ENCODE measurements at places on chromosomes 2 and 18. TPM values are rescaled to one million over a fixed set of nuclear protein-coding genes. Genes with fewer than 3 reads are reported as not detected.

- H3K27me3 ChIP-seq, result no peaks in the 10 kb centered on the region
- no peak overlapping the region for H3K4me3 ChIP-seq
- no peak overlapping the region for H3K27ac ChIP-seq
- no peaks in the 10 kb centered on the region for H3K4me1 ChIP-seq
Measured at GRCh38 chr2:8595811-8596600, 85.8 kb upstream of the ID2 start.

- H3K36me3 ChIP-seq, result peaks cover 4% of the 10 kb centered on the region
- no peaks in the 10 kb centered on the region for H3K27me3 ChIP-seq
- H3K4me1 ChIP-seq, result no peaks in the 10 kb centered on the region
- no peak overlapping the region for H3K27ac ChIP-seq
- H3K4me3 ChIP-seq, result no peak overlapping the region
Measured at GRCh38 chr2:55530539-55531081, 11.1 kb downstream of the CFAP36 start.

DNA sequence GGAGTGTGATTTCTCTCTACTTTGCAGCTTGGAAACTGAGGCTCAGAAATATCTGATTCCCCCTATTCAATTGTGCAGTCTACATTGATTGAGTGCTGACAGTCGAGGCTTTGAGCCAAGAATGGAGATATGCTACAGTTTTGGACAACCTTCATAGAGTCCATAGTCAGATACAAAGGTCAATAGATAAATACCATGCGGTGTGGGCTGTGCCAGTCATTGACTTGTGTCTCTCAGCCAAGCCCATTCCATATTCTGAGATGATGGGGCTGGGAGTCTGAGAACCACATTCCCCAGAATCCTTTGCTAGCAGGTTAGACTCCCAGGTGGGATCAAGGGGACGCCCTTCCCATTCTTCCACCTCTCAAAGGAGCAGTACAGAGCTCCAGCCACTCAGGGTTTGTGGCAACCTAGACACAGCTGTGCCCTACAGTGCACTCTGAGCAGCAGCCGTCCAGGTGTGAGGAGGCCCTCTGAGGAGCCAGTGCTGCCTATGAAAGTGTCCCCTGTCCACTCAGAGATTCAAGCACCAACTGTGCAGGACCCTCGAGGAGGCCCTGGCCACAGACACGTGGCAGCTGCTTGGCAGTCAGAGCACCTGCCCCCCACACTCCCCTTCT, 348.3 kb downstream of the CYRIA start:
- no peak for DNase-seq
- H3K27ac ChIP-seq, result no peak overlapping the region
- no peaks in the 10 kb centered on the region for H3K27me3 ChIP-seq
- no peaks in the 10 kb centered on the region for H3K36me3 ChIP-seq

- no peaks in the 10 kb centered on the region for H3K36me3 ChIP-seq
- H3K27ac ChIP-seq, result no peak overlapping the region
- no peak overlapping the region for H3K4me3 ChIP-seq
- H3K4me1 ChIP-seq, result no peaks in the 10 kb centered on the region
Measured at GRCh38 chr2:124646166-124646815, 621.2 kb downstream of the CNTNAP5 start.

GRCh38 chr2:20288642-20289340, 61.9 kb downstream of the PUM2 start:
- H3K36me3 ChIP-seq, result no peaks in the 10 kb centered on the region
- no peak overlapping the region for H3K27ac ChIP-seq
- no peak overlapping the region for H3K4me3 ChIP-seq
- H3K4me1 ChIP-seq, result no peaks in the 10 kb centered on the region
- no peaks in the 10 kb centered on the region for H3K27me3 ChIP-seq
- no peak for DNase-seq

- no peaks in the 10 kb centered on the region for H3K36me3 ChIP-seq
- H3K4me1 ChIP-seq, result no peaks in the 10 kb centered on the region
- H3K4me3 ChIP-seq, result no peak overlapping the region
- peaks cover 4% of the 10 kb centered on the region for H3K27me3 ChIP-seq
- no peak for DNase-seq
Measured at GRCh38 chr18:72878143-72878542, 10.4 kb upstream of the NETO1 start.

DNA sequence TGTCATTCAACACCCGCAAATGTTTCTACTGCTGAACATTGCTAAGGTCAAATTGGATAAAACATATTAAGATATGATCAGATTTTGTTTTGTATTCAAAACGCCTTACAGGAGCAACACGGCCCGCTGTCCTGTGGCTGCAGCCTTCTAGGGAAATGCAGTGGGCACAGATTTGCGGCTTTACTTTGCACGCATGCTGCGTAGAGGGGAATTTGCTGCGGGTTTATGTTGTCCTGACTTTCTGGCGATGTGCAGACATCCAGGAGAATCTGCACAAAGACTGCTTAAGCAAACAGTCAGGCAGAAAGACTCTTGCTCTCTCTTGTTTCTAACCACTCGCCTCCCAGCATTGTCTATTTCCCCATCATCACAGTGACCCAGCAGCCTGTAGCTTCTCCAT, 88.3 kb downstream of the LRRC30 start:
- H3K4me1 ChIP-seq, result no peaks in the 10 kb centered on the region
- no peak for DNase-seq
- no peaks in the 10 kb centered on the region for H3K36me3 ChIP-seq
- no peak overlapping the region for H3K4me3 ChIP-seq
- no peak overlapping the region for H3K27ac ChIP-seq

DNA sequence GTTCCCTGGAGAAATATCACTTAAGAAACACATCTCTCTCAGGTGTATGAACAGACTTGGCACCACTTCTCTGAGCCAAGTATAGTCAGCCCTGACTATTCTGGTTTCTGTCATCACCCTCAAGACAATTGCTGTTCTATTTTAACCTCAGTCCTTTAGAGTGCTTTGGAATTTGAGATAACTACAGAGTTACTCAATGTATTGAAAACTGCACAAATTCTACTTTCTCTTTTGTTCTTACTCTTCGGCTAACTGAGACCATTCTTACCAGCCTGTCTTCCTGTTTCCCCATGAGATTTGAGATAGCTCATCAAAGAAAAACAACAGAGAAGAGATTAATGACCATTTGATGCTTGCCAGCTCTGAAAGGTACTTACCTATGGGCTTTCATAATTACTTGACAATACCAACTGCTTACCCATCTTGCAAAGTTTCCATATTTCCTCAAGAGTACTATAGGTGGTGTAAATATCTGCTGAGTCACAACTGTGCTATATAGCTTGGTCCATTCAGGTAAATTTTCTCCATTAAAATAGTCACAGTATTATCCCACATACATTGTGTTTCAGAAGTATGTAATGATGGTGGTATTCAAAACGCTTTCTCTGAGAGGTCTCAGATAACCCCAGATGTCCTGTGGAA, 467.5 kb upstream of the CHST9 start:
- H3K4me1 ChIP-seq, result no peaks in the 10 kb centered on the region
- no peak overlapping the region for H3K4me3 ChIP-seq
- H3K27me3 ChIP-seq, result no peaks in the 10 kb centered on the region
- no peaks in the 10 kb centered on the region for H3K36me3 ChIP-seq
- no peak overlapping the region for H3K27ac ChIP-seq
- DNase-seq, result no peak

DNA sequence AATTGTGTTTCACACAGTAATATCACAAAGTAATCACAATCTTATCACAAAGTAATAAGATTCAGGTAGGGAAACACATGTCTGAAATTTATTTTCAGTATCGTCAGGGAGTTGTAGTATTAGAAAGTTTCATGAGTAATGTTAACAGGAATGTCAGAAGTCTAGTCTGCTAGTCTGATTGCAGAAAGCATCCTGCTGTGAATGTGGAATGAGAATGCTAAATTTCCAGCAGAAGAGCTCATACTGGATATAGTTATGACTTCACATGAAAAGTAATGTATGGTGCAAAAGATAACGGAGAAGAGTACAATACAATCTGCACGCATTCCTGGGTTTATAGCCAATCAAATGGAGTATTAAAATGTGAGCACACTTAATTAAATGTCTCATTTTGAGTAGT, 494.7 kb upstream of the SETBP1 start:
- H3K4me1 ChIP-seq, result no peaks in the 10 kb centered on the region
- H3K4me3 ChIP-seq, result no peak overlapping the region
- no peak for DNase-seq
- no peaks in the 10 kb centered on the region for H3K36me3 ChIP-seq
- H3K27me3 ChIP-seq, result no peaks in the 10 kb centered on the region
- no peak overlapping the region for H3K27ac ChIP-seq

- no peaks in the 10 kb centered on the region for H3K36me3 ChIP-seq
- H3K4me3 ChIP-seq, result no peak overlapping the region
- no peak for DNase-seq
- no peaks in the 10 kb centered on the region for H3K27me3 ChIP-seq
- H3K27ac ChIP-seq, result no peak overlapping the region
Measured at GRCh38 chr2:137770166-137770565, 194.1 kb upstream of the HNMT start.

DNA sequence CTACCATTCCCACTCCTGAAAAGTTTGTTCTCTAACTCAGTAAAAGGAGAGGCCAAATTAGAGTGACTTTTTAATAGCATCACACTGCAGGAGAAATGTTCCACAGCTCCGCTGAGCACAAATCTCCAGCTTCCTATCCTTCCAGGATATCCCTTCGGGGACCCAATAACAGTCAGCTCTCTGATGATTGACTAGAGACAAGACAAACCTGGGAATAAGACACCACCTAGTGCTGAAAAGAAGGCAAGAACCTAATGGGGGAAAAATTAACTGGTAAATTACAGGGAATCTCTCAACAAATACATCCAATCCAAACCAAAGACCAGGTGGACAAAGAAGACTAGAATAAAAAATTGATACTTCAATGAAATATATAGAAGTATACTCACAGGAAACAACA, 977.1 kb upstream of the SOX11 start:
- no peaks in the 10 kb centered on the region for H3K27me3 ChIP-seq
- H3K36me3 ChIP-seq, result no peaks in the 10 kb centered on the region
- no peak for DNase-seq
- no peak overlapping the region for H3K27ac ChIP-seq
- no peaks in the 10 kb centered on the region for H3K4me1 ChIP-seq

DNA sequence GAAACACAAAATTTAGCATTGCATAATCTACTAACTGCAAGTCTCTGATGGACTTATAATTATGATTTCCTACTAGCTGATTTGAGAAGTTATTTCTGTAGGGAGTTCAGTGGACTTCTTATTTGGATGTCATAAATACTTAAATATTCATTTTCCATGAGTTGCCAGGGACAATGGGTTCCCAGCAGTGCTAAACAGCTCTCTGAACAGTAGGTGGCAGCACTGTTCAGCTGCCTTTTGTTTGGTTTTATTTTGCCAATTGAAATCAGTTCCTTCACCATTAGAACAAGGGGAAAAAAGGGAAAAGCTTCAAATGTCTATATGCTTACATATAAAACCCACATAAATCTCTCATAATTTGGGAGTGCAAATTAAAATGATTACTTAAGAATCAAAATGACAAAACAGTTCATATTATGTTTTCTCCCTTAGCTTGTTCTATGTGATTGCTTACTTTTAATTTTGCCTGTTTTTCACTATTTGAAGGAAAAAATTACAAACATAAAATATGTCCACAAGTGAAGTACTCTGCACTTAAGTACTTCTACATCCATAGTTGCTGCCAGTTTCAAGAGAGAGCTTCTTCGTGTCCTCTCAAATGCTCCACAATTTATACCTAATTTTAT, 898.9 kb downstream of the CPS1 start:
- no peaks in the 10 kb centered on the region for H3K36me3 ChIP-seq
- no peaks in the 10 kb centered on the region for H3K4me1 ChIP-seq
- DNase-seq, result no peak
- H3K27ac ChIP-seq, result no peak overlapping the region
- no peaks in the 10 kb centered on the region for H3K27me3 ChIP-seq
- H3K4me3 ChIP-seq, result no peak overlapping the region

DNA sequence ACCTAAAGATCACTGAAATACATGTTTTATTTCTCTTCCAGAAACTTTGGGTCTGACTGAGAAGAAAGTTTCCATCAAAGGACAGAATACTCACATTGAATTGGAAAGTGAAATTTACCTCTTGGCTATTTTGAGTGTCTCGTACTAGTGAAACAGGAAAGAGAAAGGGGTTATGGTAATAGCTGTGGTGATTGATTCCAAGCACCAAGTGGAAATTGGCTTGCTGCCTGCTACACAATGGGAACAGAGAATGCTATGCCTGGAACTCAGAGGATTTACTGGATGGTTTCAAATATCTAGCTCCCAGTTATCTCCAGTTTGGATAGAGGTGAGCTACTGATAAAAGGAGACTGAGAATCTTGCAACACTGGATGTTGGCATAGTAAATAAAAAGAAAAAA, 492.8 kb upstream of the FSIP2 start:
- no peaks in the 10 kb centered on the region for H3K36me3 ChIP-seq
- no peak overlapping the region for H3K27ac ChIP-seq
- no peak overlapping the region for H3K4me3 ChIP-seq

GRCh38 chr2:231228974-231229529, 30.6 kb downstream of the ARMC9 start:
- H3K36me3 ChIP-seq, result no peaks in the 10 kb centered on the region
- H3K27ac ChIP-seq, result no peak overlapping the region
- no peak overlapping the region for H3K4me3 ChIP-seq
- DNase-seq, result no peak
- no peaks in the 10 kb centered on the region for H3K4me1 ChIP-seq

GRCh38 chr18:36623681-36624190, 205.1 kb downstream of the TPGS2 start:
- no peak overlapping the region for H3K4me3 ChIP-seq
- H3K36me3 ChIP-seq, result no peaks in the 10 kb centered on the region
- no peaks in the 10 kb centered on the region for H3K27me3 ChIP-seq

DNA sequence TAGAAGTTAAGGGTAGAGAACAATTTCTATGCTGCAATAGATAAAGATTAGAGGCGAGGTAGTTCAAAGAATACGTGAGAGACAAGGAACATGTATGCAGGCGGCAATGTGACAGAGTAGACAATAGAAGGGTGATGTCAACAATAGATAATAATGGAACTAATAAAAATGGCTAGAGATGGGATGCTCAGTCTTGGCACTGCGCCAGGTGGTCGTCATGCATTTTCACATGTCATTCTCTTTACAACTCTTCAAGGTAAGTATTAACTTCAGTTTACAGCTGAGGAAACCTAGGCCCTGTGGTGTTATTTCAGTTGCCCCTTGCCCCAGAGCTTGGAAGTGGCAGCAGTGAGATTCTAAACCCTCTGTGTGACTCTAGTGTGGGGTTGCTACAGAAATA, 890.7 kb upstream of the CELF4 start:
- no peaks in the 10 kb centered on the region for H3K4me1 ChIP-seq
- no peaks in the 10 kb centered on the region for H3K27me3 ChIP-seq
- no peak overlapping the region for H3K4me3 ChIP-seq
- no peak for DNase-seq

DNA sequence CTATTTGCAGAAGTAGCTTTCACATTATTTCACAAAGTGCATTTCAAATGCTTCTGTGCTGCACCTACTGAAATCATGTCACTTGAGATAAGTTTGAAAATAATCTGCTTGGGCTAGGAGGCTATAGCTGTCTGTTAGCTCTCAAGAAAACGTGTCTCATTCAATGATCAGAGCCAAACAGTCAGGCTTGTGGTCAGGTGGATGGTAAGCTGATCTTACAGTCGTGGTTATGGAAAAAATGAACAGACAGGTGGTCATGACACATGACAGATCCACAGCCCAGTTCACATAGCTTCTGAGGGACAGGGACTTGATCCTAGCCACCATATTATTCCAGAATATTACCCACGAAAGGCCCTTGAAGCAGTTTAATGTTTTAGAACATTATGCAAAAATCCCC, 26.5 kb upstream of the RFX8 start:
- H3K27me3 ChIP-seq, result no peaks in the 10 kb centered on the region
- no peak overlapping the region for H3K27ac ChIP-seq
- no peaks in the 10 kb centered on the region for H3K36me3 ChIP-seq
- H3K4me3 ChIP-seq, result no peak overlapping the region
- DNase-seq, result no peak

SP140 gene
- 2.6 TPM for total RNA-seq

DES gene
- 29.5 TPM for total RNA-seq

CCBE1 gene
- total RNA-seq, result 4.0 TPM
